ENCODE measurements at places on chromosomes 4 and X. TPM values are rescaled to one million over a fixed set of nuclear protein-coding genes. Genes with fewer than 3 reads are reported as not detected.
A peak's percentile ranks its signal among the peaks of the same experiment; 100 is the strongest.

The CT47B1 gene
- not detected for polyA plus RNA-seq

- no peak overlapping the region for H3K27ac ChIP-seq
- H3K4me3 ChIP-seq: peak overlapping the region; percentile 36
- H3K27me3 ChIP-seq: peaks cover 36% of the 10 kb centered on the region
- DNase-seq: peak; percentile 7
- H3K4me1 ChIP-seq: peaks cover 14% of the 10 kb centered on the region
Measured at GRCh38 chrX:17656556-17656955, 80.7 kb upstream of the SCML1 start.

- H3K36me3 ChIP-seq: no peaks in the 10 kb centered on the region
- peaks cover 17% of the 10 kb centered on the region for H3K4me1 ChIP-seq
- H3K4me3 ChIP-seq: peak overlapping the region; percentile 65
- DNase-seq: peak; percentile 66
- H3K27ac ChIP-seq: peak overlapping the region; percentile 84
- no peaks in the 10 kb centered on the region for H3K27me3 ChIP-seq
Measured at GRCh38 chr4:184648313-184649025, 778 bp downstream of the CASP3 start.

DNA sequence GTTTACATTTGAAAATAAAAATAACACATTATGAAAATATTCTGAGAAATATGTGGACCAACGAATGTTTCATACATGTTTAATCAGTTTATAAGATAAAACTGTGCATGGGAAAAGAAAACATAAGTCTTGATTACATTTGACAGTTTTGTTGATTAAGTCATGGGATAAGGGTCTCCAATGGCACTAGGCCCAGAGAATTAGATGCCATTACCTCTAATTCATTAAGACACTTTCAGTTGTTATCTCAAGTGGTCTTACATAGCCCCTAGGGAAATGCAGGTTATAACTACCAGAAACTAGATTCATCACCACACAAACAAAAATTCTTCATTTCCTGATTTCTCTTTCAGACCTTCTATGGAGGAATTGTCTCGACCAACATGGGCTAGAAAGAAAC lies 300.8 kb downstream of the PCDH7 start:
- no peak overlapping the region for H3K4me3 ChIP-seq
- H3K4me1 ChIP-seq: no peaks in the 10 kb centered on the region
- no peaks in the 10 kb centered on the region for H3K27me3 ChIP-seq
- DNase-seq: no peak
- H3K27ac ChIP-seq: no peak overlapping the region
- H3K36me3 ChIP-seq: no peaks in the 10 kb centered on the region

The FRMD7 gene
- polyA plus RNA-seq: 0.13 TPM

The ALAS2 gene
- polyA plus RNA-seq: 11.0 TPM

DNA sequence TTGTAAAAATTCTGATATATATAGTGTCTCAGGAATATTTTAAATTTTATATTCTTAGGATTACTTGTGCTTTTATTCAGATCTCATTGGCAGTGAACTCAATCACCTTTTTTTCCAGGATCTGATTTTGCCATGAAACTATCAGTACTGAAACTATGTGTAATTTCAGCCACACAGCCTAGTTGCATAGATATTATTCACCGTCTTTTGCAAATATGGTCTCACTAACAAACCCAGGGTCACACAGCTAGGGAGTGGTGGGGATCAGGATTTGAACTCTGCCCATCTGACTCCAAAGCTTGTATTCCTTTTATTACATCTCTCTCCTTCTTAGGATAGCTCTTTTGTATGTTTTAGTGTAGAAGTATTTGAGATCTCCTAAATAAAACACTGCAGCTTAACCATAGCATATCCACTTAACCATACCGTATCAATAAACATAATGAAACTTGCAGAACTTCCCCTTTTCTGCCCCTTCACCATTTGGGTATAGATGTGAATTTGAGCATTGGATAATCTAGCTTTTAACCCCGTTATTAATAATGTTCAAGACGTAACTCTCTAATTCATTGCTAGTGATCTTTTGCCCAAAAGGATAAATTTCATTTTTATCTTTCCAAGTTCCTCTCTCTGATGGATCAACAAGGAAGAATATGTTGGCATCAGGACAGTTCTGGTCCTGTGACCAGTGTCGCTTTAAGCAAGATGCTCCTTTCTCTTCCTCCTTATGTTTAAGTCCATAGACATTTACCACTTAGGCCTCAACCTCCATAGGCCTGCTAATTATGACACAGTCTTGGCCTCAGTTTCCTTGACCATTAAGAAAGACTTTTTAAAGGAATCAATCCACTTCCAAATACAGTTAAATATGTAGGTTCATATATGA lies 74.6 kb downstream of the RAPGEF2 start:
- no peak for DNase-seq
- H3K27me3 ChIP-seq: no peaks in the 10 kb centered on the region
- no peak overlapping the region for H3K27ac ChIP-seq
- no peak overlapping the region for H3K4me3 ChIP-seq
- no peaks in the 10 kb centered on the region for H3K4me1 ChIP-seq
- H3K36me3 ChIP-seq: no peaks in the 10 kb centered on the region

DNA sequence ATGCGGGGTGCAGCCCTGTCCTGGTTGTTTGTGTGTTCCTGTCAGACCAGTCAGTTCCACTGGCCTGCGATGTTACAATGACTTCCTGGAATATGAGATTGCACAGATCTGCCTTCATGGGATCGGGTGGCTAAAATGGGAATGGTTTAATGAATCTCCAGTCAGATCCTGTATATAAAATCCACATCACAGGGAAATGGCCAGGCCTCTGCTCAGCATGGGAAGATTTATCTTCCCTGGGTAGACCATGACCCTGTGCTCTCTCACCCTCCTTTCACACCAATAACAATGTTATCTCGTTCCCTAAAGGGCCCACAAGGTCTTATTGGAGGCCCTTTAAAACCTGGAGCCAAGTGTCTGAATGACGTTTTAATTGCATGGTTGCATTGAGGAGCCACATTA lies 307.4 kb downstream of the RAB28 start:
- H3K36me3 ChIP-seq: no peaks in the 10 kb centered on the region
- H3K4me3 ChIP-seq: no peak overlapping the region
- DNase-seq: no peak
- H3K27me3 ChIP-seq: no peaks in the 10 kb centered on the region
- no peak overlapping the region for H3K27ac ChIP-seq
- H3K4me1 ChIP-seq: peaks cover 6% of the 10 kb centered on the region

The NAT8L gene
- polyA plus RNA-seq: 62.2 TPM

- no peaks in the 10 kb centered on the region for H3K27me3 ChIP-seq
- DNase-seq: no peak
- H3K4me1 ChIP-seq: no peaks in the 10 kb centered on the region
- no peak overlapping the region for H3K27ac ChIP-seq
- H3K36me3 ChIP-seq: no peaks in the 10 kb centered on the region
Measured at GRCh38 chr4:163063891-163064290, 102.8 kb downstream of the NAF1 start.

The SHROOM2 gene
- 45.6 TPM for polyA plus RNA-seq

DNA sequence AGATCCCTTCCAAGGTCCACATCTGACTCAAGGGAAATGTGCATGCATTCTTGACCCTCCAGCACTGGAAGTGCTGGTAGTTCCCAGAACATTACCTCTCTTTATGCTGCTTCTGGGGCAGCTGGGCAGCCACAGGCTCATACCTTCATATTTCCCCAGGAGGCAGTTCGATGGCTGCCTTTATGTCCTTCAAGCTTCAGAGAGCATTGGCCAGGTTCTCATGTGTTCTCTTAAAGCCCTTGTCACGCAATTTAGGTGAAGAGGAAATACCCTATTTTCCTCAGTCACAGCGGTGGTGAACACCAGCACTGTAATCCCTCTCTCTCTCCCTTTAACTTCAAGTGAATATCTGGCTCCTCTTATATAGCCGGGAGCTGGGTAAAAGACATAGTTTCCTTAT lies 134.3 kb downstream of the MID1IP1 start:
- H3K27ac ChIP-seq: no peak overlapping the region
- H3K4me1 ChIP-seq: no peaks in the 10 kb centered on the region
- H3K4me3 ChIP-seq: no peak overlapping the region
- no peaks in the 10 kb centered on the region for H3K27me3 ChIP-seq
- DNase-seq: no peak
- H3K36me3 ChIP-seq: no peaks in the 10 kb centered on the region

DNA sequence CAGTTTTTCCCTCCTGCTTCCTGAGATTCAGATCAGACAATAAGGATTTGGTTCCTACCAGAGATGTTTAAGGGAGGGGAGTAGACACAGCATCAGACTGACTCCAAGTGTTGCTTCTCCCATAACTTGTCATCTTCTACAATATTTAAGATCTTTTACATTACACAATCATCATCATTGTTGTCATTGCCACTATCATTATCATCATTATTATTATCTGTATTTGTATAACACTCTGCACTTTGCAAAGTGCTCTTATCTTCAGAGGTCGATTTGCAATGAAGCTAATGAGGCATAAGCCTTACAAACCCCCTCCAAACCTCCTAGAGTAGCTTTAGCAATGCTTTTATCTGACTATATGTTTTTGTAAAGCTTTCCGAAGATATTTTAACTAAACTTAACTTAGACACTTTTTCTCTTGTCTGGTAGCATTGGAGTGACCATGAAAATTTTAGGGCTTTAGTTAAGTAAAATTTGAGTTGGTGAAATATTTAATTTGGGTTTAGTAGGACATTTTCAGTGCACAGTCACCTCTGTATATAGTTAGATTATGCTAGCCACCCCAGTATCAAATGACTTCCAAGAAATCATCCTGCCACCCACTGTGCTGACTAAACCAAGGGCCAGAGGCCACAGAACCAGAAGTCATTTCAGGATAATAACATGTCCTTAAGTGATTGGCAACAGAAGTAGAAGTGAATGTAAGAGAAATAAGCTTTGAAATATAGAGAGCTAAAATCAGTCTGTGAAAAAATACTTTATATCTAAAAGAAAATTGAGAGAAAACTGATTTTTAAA lies 124.2 kb upstream of the NRK start:
- no peak overlapping the region for H3K27ac ChIP-seq
- peaks cover 6% of the 10 kb centered on the region for H3K27me3 ChIP-seq
- no peak overlapping the region for H3K4me3 ChIP-seq
- no peaks in the 10 kb centered on the region for H3K4me1 ChIP-seq
- H3K36me3 ChIP-seq: no peaks in the 10 kb centered on the region

DNA sequence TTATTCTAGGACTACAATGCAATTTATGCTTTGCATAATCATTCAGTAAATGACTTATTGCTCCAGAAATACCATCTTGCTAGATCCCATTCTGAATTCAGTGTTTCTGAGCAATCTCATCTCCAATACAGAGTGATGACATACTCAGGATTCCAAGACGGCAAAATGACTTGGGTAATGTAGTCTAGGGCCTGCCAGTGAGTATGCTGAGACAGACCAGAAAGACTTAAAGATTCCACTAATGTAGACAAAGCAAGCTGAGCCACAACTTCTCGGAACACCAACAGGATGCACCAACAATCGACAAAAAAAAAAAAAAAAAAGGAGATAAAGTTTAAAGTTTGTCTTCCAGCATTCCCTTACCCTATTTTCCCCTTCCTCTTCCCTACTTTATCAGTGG lies 919 bp upstream of the SEC24B start:
- peaks cover 8% of the 10 kb centered on the region for H3K4me1 ChIP-seq
- H3K4me3 ChIP-seq: peak overlapping the region; percentile 65
- H3K27ac ChIP-seq: peak overlapping the region; percentile 92
- DNase-seq: no peak
- peaks cover 3% of the 10 kb centered on the region for H3K36me3 ChIP-seq
- H3K27me3 ChIP-seq: no peaks in the 10 kb centered on the region

The VCX3B gene
- 0.38 TPM for polyA plus RNA-seq

The CT45A1 gene
- polyA plus RNA-seq: not detected

The AVPR2 gene
- 0.21 TPM for polyA plus RNA-seq

DNA sequence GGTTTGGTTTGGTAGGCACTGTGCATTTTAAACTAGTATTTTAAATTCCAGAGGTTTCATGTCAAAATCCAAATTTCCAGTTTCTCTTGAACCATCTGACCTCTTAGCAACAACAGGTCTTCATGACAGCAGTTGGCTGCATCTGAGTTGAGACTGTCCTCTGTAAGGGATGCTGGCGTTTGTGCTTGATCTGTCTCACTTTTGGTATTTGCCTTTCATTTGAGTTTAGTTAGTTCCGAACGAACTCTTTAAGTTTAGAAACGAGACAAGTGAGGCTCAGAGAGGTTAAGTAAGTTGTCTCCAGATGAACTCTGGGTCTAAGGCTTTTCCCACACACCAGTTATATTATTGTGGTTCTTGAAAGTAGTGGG lies 29.1 kb downstream of the SPARCL1 start:
- peaks cover 3% of the 10 kb centered on the region for H3K4me1 ChIP-seq
- no peak overlapping the region for H3K4me3 ChIP-seq
- no peaks in the 10 kb centered on the region for H3K27me3 ChIP-seq
- no peaks in the 10 kb centered on the region for H3K36me3 ChIP-seq

DNA sequence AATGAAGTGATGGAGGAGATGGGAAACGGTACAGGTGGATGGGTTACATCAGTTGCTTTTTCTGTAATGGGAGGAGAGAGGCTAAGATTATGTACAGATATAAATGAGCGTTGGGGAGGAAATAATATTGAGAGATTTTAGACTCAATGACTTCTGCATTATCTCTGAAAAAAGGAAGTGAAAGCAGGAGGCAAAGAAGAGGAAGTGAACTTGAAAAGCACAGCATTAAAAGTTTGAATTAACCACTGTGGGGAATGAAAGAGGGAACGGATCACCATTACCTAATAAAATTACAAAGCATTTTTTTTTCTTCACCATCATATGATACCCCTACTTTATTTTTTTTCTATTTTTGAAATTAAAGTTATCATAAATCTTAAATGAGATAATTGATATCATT lies 1025.5 kb downstream of the RPA4 start:
- H3K27ac ChIP-seq: no peak overlapping the region
- H3K27me3 ChIP-seq: no peaks in the 10 kb centered on the region
- H3K36me3 ChIP-seq: no peaks in the 10 kb centered on the region
- no peak overlapping the region for H3K4me3 ChIP-seq
- no peaks in the 10 kb centered on the region for H3K4me1 ChIP-seq

- H3K36me3 ChIP-seq: no peaks in the 10 kb centered on the region
- no peak overlapping the region for H3K4me3 ChIP-seq
- no peak overlapping the region for H3K27ac ChIP-seq
- no peak for DNase-seq
Measured at GRCh38 chrX:111090458-111090857, 5.5 kb upstream of the PAK3 start.

DNA sequence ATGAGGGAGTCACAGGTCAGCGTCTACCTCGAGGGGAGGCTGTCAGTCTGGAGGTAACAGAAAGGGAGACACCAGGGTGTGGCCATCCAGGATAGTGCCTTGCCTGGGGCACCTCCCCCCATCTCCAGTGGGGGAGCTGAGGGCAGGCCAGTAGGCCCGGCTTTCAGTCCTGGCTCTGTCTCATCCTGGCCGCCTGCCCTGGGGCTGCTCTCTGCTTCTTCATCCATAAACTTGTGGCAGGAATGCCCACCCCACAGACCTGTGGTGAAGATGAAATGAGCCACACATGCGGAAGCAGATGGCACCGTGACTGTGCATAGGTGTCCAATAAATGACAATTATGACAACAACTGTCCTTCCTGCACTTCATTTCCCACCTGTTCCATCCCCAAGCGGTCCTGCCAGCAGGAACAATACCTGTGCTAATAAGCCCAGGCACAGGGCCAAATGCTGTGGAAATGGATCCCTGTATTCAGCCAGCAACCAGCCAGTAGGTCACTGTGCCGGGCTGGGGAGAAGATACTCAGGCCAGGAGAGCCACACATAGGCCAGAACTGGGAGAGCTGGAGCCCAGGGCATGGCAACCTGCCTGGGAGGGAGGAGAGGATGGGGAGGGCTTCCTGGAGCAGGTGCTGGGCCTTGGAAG lies 30.2 kb downstream of the TRO start:
- H3K27ac ChIP-seq: no peak overlapping the region
- H3K36me3 ChIP-seq: no peaks in the 10 kb centered on the region
- no peaks in the 10 kb centered on the region for H3K27me3 ChIP-seq
- no peak for DNase-seq

The ZCCHC18 gene
- 30.6 TPM for polyA plus RNA-seq

All from spinal cord (tissue), 10 donors.